ENCODE measurements at places on chromosomes 7 and 10.

DNA sequence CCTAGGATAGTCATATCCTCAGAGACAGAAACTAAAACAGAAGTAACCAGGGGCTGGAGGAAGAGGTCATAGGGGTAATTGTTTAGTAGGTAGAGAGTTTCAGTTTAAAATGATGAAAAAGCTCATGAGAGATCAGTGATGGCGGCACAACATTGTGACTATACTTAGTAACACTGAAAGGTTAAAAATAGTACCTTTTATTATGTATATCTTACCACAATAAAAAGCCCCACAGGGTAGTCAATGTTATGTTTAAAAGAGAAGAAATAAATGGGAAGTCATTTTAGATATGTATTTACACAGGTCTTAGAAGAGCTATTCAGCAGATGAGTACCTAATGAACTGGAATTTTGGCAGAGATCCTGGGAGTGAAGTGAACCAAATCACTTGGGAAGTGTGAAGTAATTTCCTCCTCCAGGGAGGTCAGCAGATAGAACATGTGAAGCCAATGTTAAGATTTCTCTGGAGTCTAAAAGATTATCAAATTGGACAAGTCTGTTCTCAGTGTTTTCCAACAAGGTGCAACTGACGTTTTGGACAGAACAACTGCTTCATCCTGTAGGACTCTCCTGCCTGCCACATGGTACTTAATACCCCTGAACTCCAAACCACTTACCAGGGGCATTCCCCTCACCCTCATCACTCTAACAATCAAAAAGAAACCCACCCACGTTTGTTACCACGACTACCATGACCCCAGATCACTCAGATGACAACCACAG is 6.4 kb downstream of the CDCA7L start:
- DNase-seq, result no peak

DNA sequence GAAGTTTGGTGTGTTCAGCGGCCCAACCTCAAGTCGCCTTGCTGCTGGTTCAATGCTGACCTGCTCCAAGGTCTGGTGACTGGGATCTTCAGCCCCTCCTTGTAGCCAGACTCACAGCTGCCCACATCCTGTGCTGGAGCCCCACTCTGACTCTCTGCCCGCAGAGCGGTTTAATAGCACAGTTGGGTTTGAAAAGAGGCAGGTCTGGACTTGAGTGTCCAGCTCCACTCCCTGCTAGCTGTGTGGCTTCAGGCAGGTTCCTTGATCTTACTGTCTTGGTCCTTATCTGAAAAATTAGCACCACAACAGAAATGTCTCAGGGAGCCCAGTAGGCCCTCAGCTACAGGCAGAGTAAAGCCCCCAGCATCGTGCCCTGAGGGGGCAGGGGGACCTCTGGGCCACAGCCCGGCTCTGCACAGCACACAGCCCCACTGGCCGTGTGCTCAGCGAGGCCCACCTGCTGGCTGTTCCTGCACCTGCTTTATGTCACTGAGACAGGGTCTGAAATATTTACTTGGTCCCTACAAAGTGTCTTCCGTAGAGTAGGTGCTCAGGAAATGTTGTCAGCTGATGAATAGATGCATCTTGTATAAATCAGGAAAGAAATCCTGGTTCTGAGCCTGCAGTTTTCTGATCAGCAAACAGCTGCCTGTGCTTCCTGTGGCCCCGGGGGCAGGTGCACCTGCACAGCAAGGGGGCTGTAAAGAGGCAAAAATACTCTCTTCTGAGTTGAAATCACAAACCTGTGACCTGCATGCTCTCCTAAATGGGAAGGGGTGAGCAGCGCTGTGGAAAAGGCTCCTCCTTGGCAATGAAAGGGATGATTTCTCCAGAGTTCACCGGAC is 155.5 kb downstream of the SVIL start:
- no peak for DNase-seq

DNA sequence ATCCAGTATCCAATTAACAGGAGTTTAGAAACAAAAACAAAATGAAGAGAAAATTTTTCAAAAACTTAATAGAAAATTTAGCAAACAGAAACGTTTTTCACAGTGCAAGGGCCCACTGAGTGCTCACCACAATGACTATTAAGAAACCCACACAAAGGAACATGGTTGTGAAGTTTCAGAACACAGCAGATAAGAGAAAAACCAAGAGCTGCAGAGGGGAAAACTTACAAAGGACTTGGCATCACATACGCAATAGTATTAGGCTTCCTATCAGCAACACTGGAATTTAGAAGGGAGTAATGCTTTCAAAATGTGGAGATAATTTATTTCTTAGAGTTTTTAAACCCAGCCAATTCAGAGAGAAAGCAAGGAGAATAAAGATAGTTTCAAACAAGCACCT is 1.7 kb upstream of the C7orf25 start:
- DNase-seq, result no peak

DNA sequence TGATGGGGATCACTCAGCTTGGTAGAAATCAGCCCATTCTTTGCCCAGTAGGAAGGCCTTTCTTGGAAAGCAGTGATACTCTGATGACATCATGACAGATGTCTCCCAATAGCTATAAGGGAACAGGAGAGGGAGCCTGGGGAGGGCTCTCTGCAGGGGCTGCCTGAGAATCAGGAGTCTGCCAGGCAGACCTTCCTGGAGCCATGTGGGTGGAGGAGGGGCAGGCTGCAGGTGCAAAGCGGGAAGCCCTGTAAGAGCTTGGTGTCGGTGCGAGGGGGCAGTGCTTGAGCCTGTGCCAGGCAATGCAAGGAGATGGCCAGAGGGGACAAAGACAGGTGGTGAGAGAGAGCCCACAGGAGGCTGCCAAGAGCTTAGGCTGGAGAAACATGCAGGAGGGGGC is 5.0 kb upstream of the TNS3 start:
- DNase-seq, result no peak

GRCh38 chr10:47090042-47090441 is 178.8 kb downstream of the PTPN20 start:
- DNase-seq, result no peak

DNA sequence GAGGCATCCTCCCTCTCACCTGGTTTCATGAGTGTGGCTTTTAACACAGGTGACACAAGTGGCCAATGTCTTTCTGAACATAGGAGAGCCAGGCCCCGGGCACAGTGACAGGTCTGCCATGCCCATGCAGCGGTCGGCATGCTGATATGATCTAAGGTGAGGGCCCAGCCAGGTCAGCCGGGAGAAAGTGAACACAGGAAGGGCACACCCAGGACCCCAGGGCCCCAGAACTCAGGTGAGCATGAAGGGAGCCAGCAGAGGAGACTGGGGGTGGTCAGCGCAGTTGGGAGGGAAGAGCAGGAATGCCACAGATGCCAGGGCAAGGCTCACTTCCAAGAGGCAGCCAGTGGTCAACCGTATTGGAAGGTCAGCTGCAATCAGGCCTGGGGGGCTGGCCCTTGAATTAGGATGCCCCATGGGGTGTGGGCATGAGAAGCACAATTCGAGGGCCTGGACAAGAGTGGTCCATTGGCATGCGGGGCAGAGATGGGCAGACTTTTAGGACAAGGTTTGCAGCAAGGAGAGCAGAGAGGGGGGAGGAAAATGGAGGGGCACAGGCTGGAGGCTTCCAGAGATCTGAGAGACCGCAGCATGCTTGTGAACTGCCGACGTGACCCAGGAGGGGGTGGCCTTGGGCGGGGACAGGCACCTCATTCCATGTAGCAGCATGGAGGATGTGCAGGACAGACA is 3.9 kb upstream of the INPP5A start:
- no peak for DNase-seq

DNA sequence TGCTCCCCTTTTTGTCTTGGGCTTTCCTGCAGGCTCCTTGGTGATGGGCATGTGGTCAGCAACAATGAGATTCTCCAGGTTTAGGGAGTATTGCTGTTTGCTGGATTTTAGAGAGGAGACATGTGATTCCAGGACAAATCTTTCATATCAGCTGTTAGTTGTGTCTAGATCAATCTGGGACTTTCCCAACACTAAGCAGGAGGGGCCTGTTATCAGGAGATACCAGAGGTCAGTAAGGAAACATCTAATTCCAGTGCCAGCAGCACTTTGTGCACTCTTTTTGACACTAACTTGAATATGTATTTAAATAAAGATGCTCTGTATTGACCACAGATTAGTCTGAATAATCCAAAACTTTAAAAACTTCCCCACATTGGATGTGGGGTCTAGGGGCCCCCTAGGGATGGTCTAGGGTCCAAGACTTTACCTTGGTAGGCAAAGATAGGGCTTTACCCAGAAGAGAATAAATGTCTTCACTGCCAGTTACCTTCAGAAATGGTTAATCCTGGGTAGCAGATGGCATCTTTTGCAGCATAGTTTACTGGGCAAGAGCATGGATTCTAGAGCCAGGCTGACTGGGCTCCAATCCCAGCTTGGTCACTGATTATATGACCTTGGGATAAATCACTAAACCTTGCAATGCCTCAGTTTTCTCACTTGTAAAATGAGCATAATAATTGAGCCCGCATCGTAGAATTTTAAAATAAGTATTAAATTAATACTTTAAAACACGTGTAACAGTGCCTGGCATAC is 6.4 kb upstream of the FIGNL1 start:
- no peak for DNase-seq

DNA sequence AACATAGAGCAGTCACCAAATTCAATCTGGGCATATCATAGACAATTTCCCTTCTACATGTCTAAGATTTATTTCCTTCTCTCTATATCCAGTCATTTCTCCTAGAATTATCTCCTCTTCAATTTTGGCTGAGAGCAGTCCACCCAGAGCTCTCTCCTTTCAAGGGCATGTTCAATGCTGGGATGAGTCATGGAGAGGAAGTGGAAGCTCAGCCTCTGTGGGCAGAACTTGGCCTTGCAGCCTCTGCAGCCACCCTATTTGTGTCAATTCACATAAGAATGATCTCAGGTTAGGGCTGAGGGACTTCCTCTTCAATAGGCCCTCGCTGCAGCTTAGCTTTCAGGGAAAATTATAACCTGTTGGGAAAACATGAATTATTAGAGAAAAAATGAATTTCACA is 560.8 kb downstream of the POM121L12 start:
- DNase-seq, result no peak

- no peak for DNase-seq
Measured at GRCh38 chr10:75028748-75029147, 82.7 kb upstream of the SAMD8 start.

DNA sequence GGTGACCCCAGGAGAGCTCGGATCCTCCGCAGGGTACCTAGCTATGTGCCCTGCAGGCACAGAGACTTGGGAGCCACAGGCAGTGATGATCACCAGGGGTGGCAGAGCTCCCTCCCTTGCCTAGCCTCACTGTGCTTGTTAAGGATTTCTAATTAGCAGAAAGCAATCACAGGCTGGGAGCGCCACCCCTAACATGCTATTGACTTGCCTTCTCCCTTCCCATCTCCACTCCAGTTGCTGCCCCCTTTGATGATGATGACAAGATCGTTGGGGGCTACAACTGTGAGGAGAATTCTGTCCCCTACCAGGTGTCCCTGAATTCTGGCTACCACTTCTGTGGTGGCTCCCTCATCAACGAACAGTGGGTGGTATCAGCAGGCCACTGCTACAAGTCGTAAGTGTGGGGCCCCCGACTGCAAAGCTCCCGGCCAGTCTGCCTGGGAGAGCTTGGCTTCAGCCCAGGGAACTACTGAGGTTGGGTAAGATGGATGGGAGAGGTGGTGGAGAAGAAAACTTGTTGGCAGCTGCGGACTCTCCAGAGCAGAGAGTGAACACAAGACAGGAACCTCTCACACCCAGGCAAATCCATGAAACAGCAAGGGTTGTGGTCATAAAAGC is 1.2 kb downstream of the PRSS1 start:
- DNase-seq, result no peak

GRCh38 chr10:60353519-60354258 is 36.0 kb downstream of the ANK3 start:
- DNase-seq, result no peak

GRCh38 chr10:86375204-86375603 is 8.6 kb upstream of the GRID1 start:
- no peak for DNase-seq

DNA sequence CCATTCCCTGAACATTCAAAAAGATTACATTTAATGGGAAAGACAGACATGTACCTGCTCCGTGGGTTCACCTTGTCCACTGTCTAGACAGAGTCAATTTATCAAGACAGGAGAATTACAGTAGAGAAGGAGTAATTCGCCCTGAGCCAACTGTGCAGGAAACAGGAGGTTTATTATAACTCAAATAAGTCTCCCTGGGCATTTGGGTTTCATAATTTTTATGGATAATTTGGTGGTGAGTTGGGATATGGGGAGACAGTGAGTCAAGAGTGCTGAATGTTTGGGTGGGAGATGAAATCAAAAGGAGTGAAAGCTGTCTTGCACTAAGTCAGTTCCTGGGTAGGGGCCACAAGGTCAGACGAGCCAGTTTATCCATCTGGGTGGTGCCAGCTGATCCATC is 165.9 kb upstream of the NAMPT start:
- DNase-seq, result no peak

DNA sequence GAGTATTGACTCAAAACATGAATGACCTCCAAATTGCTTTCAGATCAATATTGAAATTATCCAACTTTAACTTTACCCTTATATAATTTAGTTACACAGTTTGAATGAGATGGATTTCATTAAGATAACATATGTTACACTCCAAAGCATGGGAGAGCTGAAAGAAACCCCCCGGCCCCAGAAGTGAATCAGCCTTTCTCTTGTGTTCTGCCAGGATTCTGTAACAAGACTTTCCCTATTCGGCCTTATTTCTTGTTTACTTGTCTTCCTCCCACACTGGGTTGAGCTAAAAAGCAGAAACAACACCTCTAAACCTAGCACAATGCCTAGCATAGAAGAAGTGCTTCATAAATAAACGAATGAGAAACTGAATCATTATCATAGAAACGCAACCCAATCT is 224.8 kb downstream of the ADAM12 start:
- no peak for DNase-seq

GRCh38 chr10:126302826-126303665 is 85.2 kb downstream of the ADAM12 start:
- no peak for DNase-seq

DNA sequence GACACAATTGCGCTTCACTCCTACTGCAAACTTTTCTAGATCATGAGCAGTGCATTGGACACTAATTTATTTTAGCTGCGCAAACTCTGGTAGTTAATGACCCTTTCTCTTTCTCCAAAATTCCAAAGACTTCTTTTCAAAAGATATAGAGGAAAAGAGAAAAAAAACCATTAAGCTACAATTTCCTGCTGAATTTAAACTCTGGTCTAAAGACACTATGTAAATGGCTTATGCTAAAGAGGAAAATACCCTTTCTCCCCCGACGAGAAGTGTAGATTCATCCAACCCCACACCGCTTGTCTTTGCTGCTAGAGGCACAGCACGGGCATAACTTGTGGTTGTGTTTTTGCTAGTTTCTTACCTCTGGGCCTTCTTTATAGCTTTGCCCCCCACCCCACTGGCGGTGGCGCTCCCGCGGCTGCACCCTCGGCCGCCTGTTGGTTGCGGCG is 84.1 kb downstream of the SNX10 start:
- no peak for DNase-seq

DNA sequence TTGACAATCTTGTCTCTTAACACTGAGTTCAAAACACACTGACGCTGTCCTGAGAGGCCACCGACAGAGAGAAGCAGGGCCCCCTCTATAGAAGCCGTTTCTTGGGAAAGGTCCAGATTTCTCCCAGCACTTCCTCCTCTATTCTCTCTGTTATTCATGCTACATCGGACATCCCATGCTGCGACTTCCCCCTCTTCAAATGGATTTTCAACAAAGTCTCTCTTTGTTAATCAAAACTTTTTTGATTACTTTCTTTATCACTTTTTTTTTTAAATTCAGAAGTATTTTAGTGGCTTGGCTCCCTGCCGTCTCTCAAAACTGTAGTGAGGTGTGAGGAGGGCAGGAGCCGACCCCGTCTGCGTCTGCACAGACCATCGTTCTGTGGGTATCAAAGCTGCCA is 298.9 kb upstream of the PITRM1 start:
- no peak for DNase-seq

Data from D341Med (cell line).